Anterior cingulate cortex (tissue), 58 donors: ENCODE measurements at places on chromosomes 7 and 10.

- DNase-seq, result no peak
Observed at GRCh38 chr10:58372607-58373441, 12.4 kb upstream of the TFAM start.

- DNase-seq, result no peak
Observed at GRCh38 chr7:44755698-44756627, 7.3 kb downstream of the ZMIZ2 start.

DNA sequence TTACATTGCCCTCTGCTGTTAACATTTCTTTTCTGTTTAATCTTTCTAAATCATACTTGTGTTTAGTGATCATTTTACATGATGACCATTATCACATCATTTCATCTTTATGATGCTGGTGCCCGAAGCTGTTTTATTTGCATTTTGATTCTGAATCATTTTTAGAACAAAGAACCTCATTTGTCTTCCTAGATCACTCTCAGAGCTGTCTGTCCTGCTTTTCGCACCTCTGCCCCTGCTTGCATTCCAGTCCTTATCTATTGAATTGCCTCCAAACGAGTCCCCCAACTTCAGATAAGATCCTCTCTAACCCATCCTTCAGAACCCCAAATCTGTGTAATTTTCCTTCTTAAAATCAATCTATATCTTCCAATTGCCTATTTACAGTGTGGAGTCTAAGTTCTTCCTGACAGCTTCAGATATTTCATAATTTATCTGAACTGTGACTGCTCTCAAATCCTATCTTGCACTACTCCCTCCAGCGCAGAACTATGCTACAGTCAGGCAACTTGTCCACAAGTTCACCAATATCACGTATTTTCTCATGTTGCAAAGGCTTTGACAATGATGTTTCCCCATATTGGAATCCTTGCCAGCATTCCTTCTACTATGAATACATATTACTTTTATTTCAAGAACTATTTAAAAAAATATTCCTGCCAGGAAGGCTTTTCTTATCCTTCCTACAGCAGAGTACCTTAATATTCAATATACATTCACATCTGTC lies 346.5 kb upstream of the CACNA2D1 start:
- no peak for DNase-seq

- DNase-seq, result no peak
Observed at GRCh38 chr10:50272531-50272930, 21.2 kb upstream of the ASAH2 start.

GRCh38 chr10:99539820-99540219 lies 7.1 kb downstream of the NKX2-3 start:
- no peak for DNase-seq
